ENCODE measurements at places on chromosomes 1 and 21.
A peak's percentile ranks its signal among the peaks of the same experiment; 100 is the strongest.

DNA sequence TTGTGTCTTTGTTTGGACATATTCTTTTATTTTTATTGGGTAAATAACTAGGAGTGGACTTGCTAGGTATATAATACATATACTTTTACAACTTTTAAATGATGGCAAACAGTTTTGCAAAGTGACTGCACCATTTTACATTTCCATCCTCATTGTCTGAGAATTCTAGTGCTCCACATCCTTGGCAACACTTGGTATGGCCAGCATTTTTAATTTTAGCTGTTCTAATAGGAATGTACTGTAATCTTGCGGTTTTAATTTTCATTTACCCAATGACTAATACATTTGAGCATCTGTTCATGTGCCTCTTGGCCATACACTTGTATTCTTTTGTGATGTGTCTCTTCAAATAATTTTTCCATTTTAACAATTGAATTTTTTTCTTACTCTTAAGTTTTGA, 37.0 kb upstream of the ATP6V1G3 start:
- DNase-seq = no peak

DNA sequence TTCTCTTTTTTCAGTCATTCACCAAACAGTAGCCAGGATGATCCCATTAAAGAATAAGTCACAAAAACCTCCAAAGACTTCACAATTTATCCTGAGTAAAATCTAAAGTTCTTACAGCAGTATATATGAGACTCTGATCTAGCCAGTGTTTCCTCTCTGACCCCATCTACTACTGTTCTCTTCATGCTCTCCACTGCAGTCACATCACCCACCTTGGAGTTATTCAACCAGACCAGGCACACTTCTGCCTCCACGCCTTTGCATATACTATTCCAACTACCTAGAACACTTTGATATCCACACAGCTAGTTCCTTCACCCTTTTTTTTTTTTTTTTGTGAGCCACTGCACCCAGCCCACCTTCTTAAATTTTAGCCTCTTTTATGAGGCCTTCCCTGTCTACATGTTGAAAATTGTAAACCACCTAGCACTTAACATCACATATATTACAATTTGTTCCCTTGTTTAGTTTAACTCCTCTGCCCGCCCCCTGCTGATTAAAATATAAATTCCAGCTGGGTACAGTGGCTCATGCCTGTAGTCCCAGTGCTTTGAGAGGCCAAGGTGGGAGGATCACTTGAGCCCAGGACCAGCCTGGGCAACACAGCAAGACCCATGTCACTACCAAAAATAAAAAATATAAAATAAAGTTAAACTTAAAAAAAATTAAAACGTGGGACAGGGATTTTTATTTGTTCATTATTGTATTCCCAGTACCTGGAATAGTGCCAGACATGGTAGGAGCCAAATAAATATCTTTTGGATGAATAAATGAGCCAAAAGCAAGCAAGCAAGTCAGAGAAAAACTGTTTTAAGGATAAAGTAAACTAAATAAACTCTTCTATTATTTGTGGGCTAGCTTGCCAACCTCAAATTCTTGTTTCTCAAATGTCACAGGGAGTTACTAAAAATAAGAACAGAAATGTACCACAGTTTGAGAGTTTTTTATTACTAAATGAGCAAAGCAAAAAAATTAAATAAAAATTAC, 35.2 kb upstream of the MUTYH start:
- DNase-seq = no peak

DNA sequence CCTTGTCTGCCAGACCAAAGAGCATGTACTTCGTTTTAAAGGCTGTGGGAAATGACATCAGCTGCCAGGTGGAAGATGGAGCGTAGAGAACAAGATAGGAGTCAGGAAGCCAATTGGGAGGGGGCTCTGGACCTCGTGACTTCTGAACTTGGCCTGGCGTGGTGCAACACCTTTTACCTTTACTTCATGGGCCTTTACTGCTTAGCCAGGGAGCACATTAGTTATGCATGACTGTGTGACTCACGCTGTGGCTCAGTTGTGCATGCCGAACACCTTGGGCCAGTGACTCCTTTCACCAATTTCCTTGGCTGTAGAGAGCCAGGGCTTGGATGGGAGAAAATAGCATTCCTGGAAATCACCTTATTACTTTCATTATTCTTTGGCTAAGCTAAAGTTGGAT, 7.2 kb downstream of the XCL1 start:
- no peak for DNase-seq

DNA sequence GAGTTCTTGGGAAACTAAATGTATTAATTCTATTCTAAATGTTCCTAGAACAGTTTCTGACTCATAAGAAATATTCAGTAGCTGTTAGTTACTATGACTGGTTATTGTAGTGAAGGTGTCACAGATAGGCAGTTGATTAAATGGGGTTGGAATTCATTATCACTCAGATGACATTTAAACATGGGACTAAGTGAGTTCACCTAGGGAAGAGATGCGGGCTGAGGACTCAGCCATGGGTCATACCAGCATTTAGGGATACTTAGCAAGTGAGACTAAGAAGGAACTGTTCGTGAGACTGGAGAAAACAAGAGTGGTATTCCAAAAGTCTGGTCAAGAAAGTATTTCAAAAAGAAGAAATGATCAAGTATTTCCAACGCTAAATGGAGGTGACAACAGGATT, 125.1 kb upstream of the ADGRL4 start:
- no peak for DNase-seq

GRCh38 chr1:2412395-2412772, at the start of gene PEX10:
TSS of gene PEX10 (minus strand) at chr1:2412564. CDS start at chr1:2412502, 62 bp downstream.
- DNase-seq = peak; percentile 99

DNA sequence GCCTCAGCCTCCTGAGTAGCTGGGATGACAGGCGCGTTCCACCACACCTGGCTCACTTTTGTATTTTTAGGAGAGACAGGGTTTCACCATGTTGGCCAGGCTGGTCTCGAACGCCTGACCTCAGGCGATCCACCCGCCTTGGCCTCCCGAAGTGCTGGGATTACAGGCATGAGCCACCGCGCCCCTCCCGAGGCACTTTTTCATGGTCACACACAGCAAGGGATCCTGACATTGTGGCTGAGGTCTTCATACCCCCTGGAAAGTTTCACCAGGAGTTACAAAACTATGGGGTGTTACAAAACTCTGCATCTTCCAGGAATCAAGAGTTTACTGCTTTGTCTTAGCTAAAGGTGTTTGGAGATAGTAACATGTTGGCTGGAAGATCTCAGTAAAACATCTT, 234.3 kb upstream of the TMEM51 start:
- DNase-seq = no peak

- DNase-seq = no peak
Observed at GRCh38 chr21:18545908-18546307, 142.3 kb upstream of the TMPRSS15 start.

- DNase-seq = no peak
Observed at GRCh38 chr21:34668803-34669148, at the start of gene CLIC6. TSS of gene CLIC6 (plus strand) at chr21:34668994. CDS start at chr21:34669389, 395 bp downstream.

DNA sequence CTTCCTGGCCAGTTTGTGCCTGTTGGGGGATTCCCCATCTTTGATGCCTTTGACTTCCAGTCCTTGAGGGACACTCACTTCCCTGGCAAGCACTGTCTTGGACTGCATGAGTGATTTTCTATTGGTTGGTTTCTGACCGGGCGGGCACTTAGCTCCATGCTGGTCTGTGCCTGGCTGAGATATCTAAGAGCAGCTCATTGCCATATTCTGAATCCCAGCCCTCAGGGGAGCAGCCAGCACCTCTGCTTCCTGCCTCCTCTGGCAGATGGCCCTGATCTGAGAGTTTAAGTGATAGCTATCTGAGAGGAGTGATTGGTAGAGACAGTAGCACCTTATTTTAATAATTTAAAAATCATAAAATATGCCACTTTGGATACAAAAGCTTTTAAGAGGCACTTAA, 52.5 kb downstream of the DISC1 start:
- DNase-seq = no peak

GRCh38 chr1:160157174-160157573, 5.8 kb downstream of the ATP1A4 start:
- DNase-seq = no peak

DNA sequence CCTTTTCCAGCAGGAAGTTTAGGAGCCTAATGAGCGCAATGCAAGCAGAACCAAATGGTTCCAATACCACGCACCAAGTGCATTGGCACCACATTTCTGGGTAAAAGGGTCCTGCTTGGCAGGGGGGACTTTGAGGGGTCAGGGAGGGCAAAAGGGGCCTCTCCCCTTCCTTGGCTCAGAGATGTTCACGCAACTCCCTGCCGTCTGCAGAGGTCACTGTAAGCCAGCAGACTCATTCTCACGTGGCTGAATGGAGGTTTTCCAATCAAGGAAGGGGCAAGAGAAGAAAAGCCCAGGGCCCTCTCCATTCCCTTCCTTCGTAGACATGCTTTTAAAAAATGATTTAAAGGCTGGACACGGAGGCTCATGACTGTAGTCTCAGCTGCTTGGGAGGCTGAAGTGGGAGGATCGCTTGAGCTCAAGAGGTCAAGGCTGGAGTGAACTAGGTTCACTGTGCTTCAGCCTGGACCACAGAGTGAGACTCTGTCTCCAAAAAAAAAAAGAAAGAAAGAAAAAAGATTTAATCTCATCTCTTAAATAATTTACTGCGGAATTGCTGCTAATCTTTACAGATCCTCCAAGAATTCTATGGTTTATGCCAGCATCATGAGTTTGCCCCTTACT, 80.3 kb downstream of the RUNX3 start:
- DNase-seq = peak; percentile 56

DNA sequence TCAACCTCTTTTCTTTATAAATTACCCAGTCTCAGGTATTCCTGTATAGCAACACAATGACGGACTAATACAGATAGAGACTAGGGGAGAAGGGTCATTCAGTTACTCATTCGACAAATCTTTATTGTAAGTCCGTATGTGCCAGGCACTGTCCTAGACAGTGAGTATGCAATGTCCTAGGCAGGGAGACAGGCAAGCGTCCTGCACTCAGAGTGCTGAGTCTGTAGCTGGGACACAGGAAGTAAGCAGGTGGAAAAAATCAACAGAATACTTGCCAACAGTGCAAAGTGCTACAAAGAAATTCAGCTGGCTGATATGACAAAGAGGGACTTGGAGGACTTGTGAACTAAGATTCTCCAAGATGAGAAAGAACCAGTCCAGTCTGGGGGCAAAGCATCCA, 92.2 kb upstream of the ZBTB40 start:
- DNase-seq = no peak

DNA sequence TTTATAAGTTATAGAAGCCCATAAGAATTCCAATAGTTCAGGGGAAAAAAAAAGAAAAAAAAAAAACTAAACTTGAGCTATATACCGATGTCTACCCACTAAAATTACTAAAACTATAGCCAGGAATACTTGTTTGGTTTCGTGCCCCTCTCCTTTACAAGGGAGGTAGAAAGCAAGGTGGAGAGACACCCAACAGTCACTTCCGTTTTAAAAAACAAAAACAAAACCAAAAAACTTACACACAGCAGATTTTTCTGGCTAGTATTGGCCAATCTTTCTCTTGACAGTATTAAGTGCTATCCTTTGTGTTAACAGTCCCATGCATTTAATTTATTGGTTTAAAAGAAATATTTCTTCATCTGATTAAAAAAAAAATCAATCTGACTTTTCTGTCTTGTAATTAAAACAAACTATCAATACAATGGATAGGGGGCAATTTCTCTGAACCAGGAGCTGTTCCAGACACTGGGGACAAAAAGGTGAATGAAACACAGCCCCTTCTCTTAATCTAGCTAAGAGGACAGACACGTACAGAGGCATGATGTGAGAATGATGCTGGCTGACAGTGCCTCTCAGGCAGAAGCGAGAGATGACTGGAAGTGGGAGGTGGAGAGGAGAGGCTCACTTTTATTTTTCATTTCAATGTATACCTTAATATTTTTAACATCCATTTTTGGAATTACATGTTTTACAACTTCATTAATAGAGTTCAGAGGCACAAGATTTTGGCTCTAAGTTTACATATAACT, 214.8 kb downstream of the RERE start:
- DNase-seq = peak; percentile 59

- no peak for DNase-seq
Observed at GRCh38 chr21:44615911-44616590, 4.2 kb downstream of the KRTAP10-8 start.

GRCh38 chr1:235009074-235009473, 119.6 kb downstream of the TOMM20 start:
- no peak for DNase-seq

DNA sequence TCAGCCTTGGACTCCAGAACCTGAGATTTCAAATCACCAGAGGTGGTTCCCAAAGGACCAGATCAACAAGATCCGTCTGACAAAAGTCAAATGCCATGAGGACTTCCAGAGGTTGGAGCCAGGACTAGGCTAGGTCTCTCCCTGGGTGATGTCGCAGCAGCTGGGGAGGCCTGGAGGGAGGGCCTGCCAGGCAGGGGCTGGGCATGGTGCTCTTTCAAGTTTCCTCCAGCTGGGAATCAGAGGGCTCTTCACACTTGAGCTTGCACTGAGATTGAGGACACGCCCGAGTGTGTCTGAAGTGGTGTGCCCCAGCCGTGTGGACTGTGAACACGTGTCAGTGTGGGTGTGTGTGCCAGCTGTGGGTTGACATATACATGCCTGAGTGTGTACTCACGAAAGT, 21.3 kb upstream of the RSPO1 start:
- DNase-seq = no peak

DNA sequence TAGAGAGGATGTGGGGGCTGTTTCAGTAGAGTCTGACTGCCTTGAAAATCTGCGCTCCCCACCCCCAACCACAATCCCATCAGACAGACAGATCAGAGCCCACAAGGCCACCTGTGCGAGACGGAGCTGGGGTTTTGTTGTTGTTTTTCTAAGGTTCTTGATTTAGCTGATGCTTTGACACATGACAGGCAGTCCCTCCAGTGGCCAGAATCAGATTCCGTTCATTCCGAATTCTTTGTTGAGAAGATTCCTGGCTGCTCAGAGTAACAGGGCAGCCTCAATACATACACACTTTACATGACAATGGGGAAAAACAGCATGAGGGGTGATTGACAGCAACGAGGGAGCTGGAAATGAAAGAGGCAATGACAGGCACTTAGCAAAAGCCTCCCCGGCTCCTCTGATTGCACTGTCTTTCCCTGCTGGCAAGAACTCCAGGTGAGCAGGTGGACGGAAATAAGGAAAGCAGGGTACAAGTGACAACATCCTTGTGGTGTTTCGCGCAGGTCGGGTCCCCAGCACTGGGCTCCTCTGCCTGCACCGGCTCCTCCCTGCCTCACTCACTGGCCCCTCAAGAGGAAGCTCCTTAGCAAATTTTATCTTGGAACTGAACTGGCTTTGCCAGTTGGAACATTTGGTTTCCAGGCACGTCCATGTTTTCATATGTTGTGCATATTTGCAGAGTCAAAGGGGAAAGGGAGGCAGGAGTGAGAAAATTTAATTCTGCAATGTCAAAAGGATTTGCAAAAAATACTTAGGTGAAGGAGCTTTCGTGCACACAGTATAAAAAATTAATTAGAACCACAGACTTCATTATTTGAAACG, 148.7 kb downstream of the PGBD5 start:
- no peak for DNase-seq

DNA sequence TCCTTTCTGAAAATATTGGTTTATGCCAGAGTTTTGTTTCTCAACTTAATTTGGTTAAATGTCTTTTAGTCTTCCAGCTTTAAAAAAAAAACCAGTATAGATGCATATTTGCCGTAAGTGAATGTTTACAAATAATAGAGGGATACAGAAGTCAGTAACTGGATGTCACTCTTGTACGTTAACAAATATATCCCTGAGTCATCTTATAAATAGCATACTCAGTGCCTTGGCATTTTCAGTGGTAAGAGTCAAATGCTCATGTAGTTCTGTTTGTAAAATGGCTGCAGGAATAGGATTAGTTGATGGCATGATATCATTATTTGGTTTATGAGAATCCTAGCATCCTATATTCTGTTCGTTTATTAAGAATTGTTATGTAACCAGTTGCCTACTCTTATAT, 55.4 kb downstream of the SPEN start:
- DNase-seq = no peak

- no peak for DNase-seq
Observed at GRCh38 chr1:24714859-24715520, 30.3 kb upstream of the CLIC4 start.

GRCh38 chr1:225860876-225861441, 21.2 kb downstream of the TMEM63A start:
- DNase-seq = no peak
